Gastrocnemius medialis (tissue), 4 donors: ENCODE measurements at places on chromosomes 16 and 17. TPM values are rescaled to one million over a fixed set of nuclear protein-coding genes. Genes with fewer than 3 reads are reported as not detected.

The MEAK7 gene
- 2.6 TPM for total RNA-seq

The GUCY2D gene
- not detected for total RNA-seq

The MEIOC gene
- total RNA-seq = not detected

The TRIM72 gene
- 94.5 TPM for total RNA-seq

The BRD7 gene
- 38.3 TPM for total RNA-seq

The MYH2 gene
- total RNA-seq = 573 TPM

The BMERB1 gene
- 357 TPM for total RNA-seq

The TEKT5 gene
- not detected for total RNA-seq

The OTOP3 gene
- not detected for total RNA-seq

The CCL15 gene
- total RNA-seq = not detected

The SNX20 gene
- 0.17 TPM for total RNA-seq

The TBC1D24 gene
- total RNA-seq = 10.1 TPM

The TACO1 gene
- total RNA-seq = 28.7 TPM

The SLFN13 gene
- 1.2 TPM for total RNA-seq

The VMO1 gene
- total RNA-seq = 3.8 TPM

The CCL14 gene
- total RNA-seq = 25.9 TPM

The PSME3IP1 gene
- 49.1 TPM for total RNA-seq

The TNFRSF17 gene
- not detected for total RNA-seq

- DNase-seq = no peak
Observed at GRCh38 chr17:61076621-61077031, 323.0 kb upstream of the TBX2 start.

DNA sequence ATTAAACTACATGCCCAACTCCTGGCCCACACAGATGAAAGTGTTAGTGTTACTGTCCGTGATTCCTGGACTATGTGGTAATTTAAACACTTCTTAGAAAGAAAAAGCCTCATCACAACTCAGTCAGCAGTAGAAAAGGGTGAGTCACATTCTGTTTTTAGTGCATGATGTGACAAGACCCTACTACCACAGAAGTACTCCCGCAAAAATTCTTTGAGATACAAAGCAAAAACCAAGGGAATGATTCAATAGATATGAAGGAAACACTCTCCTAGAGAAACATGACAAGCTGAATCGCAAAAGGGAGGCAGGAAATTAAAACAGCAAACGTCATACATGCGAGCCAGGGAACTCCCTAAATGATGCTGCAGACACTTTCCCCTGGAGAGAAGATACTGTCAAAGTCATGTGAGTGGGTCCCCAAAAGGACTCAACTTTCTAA is 14.4 kb downstream of the SNN start:
- DNase-seq = no peak

DNA sequence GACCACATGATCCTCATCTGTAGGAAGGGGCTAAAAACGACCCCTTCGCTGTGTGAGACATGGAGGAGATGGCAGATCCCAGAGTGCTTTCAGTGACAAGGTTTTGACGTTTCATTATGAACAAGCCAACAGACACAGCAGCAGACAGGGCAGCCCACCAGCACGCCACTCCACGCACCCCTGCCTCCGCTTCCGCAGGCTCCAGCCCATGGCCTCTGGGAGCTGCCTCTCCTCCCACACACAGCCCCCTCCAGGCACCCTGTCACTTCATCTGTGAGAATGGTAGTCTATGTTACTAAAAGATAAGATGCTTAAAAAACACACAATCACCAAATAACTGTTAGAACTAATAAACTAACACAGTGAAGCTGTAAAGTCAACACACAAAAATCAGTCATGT is 12.3 kb upstream of the ADCY7 start:
- no peak for DNase-seq

DNA sequence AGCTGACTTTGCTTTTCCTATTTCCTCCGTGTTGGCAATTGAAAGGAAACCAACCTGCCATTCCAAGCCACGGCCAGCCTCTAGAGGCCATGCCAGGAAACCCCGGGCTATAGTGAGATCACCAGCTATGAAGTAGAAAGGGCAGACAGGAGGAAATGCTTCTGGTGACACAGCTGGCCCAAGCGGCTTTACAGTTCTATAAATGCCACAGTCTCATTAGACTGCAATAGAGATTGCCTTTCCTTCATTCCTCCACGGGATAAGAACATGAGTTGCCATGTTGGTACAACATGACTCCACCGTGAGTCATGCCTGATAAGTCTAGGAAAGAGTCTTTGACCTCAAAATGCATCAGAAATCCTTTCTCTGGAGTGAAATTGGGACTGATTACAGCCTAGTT is 384.9 kb downstream of the GRIN2A start:
- DNase-seq = no peak

DNA sequence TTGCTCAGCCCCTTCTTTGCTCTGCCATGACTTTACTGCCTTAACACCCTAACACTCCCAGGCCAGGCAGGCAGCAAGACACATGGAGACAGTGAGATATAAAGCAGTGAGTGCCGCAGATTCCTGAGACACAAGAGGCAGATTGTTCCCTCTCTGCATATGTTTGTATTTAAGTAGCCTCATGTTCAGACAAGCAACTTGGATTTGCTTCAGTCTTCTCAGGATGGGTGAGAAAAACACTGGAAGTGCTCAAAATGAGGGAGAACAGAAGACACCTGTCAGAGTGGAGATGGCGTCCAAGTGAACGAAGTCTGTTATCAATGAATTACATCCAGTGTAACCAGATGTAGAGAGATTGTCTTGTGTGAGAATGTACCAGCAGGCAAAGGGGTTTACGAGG is 86.8 kb downstream of the CES1 start:
- DNase-seq = no peak

GRCh38 chr17:35167666-35168065 is 20.0 kb downstream of the UNC45B start:
- no peak for DNase-seq

DNA sequence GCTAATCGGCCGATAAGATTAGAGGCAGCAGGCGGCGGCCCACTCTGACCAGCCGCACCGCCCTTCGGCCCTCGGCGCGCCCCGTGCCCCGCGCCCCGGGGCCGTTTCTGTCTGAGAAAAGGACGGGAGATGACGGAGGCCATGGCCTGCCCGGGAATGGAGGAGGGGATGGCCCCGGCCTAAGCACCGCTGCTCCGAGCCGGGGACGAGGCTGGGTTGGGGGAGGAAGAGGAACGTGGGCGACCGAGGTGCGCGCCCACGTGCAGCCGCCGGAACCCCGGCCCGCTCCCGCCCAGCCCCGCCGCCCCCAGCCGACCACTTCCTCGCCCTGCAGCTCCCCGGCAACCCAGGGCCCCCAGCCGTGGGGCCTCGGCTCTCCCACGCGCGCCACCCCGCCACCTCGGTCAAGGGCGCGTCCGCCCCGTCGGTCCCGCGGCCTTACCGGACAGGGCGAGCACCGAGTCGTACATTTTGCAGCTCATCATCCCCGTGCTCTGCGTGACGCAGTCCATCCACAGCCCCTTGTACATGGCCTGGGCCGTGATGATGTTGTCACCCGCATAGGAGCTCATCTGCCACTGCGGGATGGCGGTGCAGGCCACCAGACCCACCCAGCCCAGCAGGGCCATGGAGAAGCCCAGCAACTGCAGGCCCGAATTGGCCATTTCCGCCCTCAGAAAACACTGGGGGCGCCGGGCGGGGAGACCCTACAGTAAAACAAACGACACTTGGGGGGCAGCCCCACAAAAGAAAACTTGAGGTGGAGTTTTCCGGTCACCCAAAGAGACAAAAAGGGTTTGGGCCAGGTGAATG is 693 bp downstream of the CLDN7 start:
- DNase-seq = no peak

GRCh38 chr16:69108064-69108904 is 2.8 kb downstream of the HAS3 start:
- no peak for DNase-seq

DNA sequence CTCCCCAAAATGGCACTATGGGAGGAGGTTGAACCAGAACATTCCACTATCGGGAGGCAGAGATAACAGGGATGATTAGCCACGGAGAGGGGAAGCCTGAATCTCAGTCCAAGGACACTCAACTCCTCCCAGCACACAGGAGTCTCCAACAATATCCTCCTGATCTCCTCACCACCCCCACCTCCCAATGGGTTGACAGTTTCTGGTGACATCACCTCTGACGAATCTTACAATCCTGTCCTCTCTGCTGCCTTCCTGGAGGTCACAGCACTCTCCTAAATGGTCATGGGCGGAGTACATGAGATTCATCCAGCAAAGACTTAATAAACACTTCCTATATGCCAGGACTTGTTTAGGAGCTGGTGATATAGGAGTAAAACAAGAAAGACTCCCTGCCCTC is 80.9 kb downstream of the SLC6A2 start:
- DNase-seq = no peak

- DNase-seq = no peak
Observed at GRCh38 chr16:8403978-8404749, 186.1 kb downstream of the TMEM114 start.

DNA sequence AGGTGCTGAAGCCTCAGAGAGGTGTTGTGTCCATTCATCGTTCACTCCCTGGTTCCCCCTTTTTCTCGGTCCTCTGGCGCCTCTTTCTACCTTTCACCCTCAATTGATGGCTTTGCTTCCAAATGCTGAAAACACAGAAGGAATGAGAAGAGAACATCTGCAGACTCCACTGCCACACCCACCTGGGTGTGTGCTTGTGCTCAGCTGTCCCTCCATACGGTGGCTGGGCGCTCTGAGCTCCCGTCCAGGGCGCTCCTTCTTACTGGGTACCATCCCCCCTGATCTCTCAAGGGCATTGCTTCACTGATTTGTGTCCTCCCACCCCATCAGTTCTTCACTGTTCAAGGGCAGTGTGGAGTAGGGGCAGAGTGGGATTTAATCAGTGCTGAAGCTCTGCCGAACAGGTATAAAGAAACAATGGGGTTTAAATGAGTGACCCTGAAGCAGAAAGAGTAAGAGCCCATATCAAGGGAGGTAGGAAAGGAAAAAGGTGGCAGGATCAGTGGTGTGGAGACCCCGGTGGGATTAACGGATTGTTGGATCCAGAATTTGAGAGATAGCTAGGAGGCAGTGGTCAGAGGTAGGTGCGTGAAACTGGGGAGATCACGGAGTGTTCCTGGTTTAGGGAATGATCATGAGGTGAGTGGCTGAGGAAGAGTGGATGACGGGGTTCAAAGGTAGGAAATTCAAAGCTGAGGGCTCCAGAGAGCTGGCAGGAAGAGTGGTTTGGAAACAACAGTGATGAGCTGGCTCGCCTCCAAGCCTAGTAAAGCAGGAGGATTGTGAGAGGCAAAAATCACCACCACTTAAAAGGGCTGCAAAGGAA is 40.8 kb downstream of the MRTFB start:
- DNase-seq = peak; percentile 46

DNA sequence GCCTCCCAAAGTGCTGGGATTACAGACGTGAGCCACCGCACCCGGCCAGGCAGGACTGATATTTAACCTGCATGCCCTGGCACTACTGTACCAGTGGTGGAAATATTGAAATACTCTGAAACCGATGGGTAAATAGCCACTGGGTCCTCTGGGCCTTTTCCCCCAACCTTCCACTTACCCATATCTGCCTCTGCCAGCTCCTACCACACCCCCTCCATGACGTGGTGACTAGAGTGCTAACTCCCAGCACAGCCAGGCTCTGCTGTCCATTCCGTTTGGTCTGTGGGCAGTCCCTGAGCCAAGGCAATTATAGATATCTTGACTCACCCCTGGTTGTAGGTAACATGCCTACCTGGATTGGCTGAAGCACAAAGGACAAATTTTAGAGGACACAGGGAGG is 187.8 kb downstream of the PRKCB start:
- DNase-seq = no peak

DNA sequence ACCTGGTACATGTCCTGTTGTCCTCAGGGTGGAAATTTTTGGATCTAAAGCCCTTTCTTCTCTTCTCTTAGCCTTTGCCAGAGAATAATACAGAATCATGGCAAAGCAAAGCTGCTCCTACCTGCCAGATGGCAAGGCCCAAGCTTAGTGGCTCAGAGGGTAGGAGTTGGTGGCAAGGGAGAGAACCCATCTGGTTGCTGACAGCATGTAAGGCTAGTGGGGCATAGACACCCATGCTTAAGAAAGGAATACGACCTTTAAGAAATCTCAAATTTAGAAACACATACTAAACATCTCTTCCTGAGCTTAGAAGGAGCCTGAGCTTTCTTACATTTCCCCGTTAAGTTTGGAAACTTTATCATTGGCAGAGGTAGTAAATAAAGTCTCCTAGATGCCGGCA is 395.0 kb upstream of the SOX9 start:
- no peak for DNase-seq

- no peak for DNase-seq
Observed at GRCh38 chr17:8025176-8025911, 13.5 kb upstream of the ALOX15B start.

- no peak for DNase-seq
Observed at GRCh38 chr17:59840329-59841090, 52.2 kb downstream of the TUBD1 start.

DNA sequence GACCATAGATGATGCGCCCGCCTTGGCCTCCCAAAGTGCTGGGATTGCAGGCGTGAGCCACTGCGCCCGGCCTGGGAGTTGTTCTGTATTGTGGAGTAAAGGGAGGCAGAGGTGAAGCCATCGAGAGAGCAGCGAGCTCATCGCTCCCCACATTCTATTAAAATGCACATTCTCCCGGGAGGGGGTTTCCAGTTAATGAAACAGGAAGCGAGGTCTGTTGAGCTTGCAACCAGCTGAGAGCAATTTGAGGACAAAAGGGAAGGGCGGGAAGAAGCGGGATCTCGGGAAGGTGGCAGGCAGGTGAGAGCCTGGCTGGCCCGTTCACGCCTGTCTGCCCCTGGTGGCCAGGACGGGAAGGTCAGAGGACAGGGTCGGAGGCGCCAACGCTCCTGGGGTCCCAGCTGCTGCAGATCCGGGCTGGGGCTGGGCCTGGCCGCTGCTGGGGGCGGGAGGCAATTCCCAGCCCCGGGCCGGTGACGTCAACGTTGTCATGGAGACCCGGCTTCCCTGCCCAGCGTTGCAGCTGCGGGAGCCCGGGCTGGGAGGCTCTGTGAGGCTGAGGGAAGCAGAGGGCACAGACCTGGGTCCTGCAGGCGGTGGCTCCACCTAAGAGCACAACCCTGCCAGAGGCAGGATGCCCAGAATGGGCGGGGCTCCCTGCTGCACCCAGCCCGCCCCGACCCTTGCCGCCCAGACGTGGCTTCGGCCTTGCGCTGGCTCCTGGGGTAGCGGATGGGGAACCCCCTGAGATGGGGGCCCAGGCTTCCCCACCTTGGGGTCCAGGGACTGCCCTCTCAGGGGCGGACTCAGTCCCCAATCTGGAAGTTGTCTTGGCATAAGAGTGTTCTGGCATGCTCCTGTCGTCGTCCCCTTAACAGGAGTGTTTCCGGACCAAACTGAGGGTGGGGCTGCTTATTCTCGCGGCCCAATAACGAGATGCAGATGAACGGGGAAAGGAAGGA is 48.7 kb upstream of the PLCG2 start:
- peak; percentile 31 for DNase-seq

DNA sequence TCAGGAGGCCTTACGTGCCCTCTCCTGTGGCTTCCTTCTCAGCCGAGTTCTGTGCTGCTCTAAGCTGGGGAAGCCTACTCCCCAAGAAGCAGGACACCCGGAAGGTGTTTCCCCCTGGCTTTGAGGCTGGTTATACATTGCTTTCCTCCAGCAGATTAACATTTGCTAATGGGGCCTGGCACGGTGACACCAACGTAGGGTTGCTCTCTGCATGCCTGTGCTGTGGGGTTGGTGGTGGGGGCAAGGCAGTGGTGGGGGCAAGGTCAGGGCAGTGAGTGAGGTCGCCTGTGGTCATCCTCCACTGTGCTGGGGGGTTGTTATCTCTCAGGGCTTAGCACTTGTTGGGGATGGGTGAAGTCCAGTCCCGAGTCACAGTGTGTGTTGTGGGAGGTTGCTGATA is 4.2 kb downstream of the USP6 start:
- no peak for DNase-seq

GRCh38 chr16:28838558-28838918 is 7.6 kb downstream of the TUFM start:
- no peak for DNase-seq

- no peak for DNase-seq
Observed at GRCh38 chr17:8832711-8833352, 33.7 kb upstream of the MFSD6L start.
